ENCODE measurements at places on chromosomes 6 and 20. TPM values are rescaled to one million over a fixed set of nuclear protein-coding genes. Genes with fewer than 3 reads are reported as not detected.

Gene SAMD10
- total RNA-seq = 0.77 TPM

GRCh38 chr6:167553736-167554119 is 228.8 kb downstream of the TTLL2 start:
- DNase-seq = no peak

GRCh38 chr6:169665289-169665688 is 36.5 kb downstream of the WDR27 start:
- DNase-seq = no peak

Gene NKX2-2
- total RNA-seq = 4.4 TPM

Gene PCSK2
- not detected for total RNA-seq

DNA sequence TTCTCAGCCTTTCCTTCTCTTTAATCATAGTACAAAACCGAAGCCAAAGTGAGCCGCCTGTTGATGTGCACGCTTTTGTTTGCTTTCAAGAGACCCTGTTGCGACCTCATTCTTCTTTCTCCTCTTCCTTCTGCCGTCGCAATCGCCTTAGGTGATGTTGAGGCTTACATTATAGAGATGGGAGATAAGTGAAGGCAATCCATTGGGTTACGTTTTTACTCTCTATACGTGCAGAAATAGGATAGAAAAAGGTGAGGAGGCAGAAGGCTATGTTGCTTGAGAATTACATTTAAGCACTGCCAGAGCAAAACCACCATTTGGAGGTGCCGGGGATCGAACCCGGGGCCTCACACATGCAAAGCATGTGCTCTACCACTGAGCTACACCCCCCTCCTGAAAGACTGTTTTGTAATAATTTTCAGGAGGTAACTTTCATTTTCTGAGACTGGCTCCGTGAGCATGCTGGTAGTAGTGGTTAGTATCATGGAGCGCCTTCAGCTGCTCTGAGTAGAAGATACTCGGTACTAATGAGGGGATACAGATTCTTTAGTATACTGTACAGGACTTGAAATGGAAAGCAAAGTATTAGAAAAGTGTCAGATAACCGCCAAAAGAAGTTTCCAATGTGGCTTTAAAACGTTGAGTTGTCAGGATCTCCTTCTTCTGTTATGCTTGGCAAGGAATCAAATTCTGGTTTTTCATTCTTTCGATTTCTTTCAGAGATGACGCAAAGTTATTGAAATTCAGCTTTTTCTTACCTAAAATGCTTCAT is 165.6 kb downstream of the TRIM27 start:
- DNase-seq = peak; percentile 90

DNA sequence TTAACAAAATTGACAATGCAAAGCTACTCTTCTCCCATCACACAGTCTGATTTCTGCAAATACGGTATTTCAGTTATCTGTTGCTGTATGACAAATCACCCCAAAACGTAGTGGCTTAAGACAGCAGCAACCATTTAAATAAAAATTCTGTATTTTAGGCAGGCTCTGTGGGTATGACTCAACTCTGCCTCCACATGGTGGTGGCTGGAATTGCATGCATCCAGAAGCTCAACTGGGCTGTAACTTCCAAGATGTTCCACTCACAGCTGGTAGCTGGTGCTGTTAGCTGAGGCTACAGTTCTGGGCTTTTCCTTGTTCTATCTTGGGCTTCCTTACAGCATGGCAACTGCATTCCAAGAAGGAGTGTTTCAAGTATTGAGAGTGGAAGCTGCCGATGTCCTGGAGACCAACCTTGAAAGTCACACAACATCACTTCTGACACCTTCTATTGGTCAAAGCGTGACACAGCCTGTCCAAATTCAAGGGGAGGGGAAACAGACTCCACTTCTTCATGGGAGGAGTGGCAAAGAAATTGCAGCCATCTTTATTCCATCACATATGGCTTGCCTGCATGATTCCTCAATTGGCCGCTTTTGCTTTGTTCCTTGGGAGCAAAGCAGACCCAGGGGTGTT is 39.7 kb upstream of the TULP1 start:
- peak; percentile 11 for DNase-seq

DNA sequence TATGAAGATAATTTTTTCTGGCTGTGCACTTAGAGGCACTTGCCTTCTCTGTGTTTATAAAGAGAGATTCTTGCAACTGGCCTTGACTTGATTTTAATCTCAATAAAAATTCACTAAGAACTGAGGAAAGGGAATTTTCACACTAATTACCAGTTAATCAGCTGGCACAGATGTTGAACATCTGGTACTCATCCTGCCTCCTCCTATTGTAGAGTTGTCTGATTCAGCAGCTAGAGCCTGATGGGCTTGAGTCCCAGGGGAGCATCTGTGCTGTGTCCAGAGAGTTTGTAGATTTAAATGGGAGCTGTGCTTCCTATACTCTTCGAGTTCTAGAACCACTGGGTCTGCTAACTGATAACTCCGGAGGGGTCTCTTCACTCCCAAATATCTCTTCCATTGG is 284.4 kb upstream of the RNF24 start:
- DNase-seq = no peak

All from A172 (cell line).